ENCODE measurements at places on chromosomes 2 and 18.
A peak's percentile ranks its signal among the peaks of the same experiment; 100 is the strongest.

DNA sequence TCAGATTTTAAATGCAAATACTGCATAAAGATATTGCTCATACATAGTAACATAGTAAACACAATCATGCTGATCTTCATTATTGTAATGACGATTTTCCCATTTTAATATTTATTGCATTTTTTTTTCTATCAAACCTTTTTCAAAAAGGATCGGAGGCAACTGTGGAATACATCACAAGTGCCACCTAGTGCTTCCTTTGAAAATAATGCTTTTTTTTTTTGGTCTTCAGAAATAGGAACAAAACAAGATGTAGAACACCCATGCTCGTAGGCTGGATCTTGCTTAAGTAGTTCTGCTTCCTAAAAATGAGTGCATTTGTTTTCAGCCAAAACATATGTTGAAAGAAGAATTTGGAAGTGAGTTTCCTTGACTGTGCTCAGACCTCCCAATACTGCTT, 35.7 kb upstream of the GPR155 start:
- DNase-seq, result no peak

GRCh38 chr2:148794558-148794957, 80.5 kb upstream of the KIF5C start:
- DNase-seq, result no peak

DNA sequence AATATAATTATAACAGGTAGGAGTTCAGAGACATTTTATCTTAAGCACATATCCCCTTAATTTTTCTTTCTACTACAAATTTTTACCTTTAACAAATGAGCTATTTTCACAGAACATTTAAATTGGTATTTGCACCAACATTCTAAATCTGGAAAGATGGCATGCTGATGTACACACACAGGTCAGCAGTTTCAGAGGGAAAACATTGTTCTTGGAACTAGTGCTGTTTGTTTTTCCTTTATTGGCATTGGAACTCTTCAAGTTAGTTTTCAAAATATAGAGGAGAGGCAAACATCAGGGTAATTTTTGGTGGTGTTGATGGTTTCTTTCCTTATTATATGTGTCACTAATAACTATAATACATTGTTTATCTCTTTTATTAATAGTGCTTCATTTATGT, 155.3 kb downstream of the PHLPP1 start:
- no peak for DNase-seq

- DNase-seq, result no peak
Measured at GRCh38 chr2:61785583-61785982, 68.3 kb downstream of the FAM161A start.

DNA sequence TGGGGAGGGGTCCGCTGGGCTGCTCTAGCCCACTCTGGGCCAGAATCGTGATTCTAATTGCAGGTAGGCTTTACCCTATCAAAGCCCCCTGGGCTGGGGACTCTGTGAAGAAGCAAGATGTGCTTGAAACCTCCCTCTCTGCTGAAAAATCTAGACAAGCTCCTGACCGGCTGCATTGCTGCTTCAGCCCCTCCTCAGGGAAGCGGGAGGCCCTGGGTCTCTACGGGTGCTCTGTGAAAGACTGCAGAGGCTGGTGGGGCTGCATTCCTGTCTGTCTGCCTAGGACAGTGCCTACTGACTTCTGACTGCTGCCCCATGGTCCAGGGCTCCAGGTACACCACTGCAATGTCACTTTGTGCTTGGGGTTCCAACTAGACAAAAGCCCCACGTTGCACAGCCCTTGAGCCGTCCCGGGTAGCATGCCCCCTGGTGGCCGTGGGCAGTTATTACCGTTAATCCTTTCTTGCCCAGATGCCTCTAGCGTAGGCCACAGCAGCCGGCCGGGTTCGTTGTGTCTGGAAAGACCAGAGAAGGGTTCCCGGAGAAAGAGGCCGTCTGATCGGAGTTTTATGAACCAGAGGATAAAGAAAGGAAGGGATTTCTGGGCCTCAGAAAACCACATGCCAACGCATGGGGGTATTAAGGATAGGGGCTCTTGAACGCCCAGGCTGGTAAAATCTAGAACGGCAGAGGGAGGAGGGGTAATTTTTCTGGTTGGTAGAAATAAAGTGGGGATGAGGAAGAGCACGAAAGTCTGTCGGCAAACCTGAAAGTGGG, 15.9 kb upstream of the C1QL2 start:
- DNase-seq, result peak; percentile 55

DNA sequence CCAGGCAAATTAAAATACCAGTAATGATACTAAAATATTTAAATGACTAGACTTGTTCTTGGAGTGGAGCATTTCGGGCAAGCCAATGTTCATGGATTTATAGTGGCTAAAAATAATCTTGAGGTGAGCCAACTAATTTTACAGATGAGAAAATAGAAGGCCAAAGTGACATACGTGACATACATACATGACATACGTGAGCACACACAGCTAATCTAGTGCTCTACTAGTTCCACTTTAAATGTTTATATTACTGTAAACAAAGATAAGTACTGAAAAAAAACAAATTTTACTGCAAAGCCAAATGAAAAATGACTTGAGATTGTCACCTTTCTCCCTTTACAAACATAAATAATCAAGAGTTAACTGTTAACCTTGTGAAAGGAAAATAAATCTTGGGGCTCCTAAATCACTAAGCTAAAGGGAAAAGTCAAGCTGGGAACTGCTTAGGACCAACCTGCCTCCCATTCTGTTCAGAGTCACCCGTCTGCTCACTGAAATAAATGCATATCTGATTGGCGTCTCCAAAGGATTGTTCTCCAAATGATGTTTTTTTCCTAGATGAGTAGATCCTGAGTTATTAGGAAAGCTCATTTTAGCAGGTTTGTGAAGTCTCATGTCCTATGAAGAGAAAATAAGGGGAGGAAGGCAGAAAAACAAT, 96.7 kb downstream of the PMS1 start:
- DNase-seq, result no peak

GRCh38 chr2:118861731-118862130, 14.3 kb upstream of the EN1 start:
- no peak for DNase-seq

- DNase-seq, result no peak
Measured at GRCh38 chr2:32516567-32516966, 111.3 kb upstream of the TTC27 start.
